ENCODE measurements at places on chromosomes 6 and 20.

- DNase-seq, result no peak
These were observed 102.4 kb downstream of the FOXF2 start for GRCh38 chr6:1491591-1492319.

- no peak for DNase-seq
These were observed 613.9 kb upstream of the ARID1B start for GRCh38 chr6:156163311-156163710.

GRCh38 chr6:119129968-119130484 lies 51.6 kb upstream of the FAM184A start:
- peak; percentile 16 for DNase-seq

GRCh38 chr6:56513631-56514030 lies 129.1 kb downstream of the DST start:
- no peak for DNase-seq

GRCh38 chr6:144405163-144405562 lies 120.0 kb downstream of the UTRN start:
- no peak for DNase-seq

- no peak for DNase-seq
These were observed 10.6 kb downstream of the RBM24 start for GRCh38 chr6:17291778-17292177.

DNA sequence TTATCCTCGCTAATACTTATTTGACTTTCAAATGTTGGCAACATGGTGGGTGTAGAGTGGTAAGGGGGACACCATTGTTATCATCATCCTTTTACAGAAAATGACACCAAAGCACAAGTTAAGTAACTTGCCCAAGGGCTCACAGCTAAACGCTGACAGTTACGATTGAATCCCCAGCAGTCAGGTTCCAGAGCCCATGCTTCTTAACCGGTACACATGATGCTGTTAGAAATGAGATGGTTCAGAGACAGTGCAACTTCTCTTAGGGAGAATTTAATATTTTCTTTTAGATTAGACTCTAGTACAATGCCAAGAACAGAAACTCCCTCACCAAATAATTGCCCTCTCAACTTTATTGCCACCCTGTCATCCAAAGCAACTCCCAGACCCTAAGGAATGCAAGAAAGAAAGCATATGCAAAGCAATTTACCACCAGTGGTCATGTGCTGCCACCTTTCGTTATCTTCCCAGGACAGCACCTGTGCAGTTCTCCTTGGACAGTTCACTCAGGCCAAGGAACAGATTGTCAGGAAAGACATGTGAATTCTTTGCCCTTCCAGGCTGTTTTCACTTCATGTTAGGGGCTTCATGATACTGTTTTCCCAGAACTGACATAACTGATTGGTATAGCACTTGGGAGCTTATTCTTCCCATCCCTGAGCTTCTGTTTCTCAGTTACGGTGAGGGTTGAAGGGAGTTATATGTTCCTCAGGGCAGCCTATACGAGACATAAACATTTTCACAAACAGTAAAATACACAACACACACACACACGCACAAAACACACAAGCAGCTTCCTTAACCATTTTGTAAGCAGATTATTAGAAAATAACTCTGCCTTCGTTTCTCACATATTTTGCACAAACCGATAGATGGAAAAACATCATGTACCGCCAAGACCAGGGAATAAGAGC lies 5.1 kb downstream of the HLA-DMA start:
- peak; percentile 54 for DNase-seq

- DNase-seq, result no peak
These were observed 122.5 kb upstream of the TIAM2 start for GRCh38 chr6:154872542-154873114.

- peak; percentile 40 for DNase-seq
These were observed 10.4 kb downstream of the MRPL14 start for GRCh38 chr6:44116641-44117382.
